ENCODE measurements at places on chromosomes 11 and 22.

GRCh38 chr22:37224757-37225420, 12.6 kb upstream of the SSTR3 start:
- no peak for DNase-seq

DNA sequence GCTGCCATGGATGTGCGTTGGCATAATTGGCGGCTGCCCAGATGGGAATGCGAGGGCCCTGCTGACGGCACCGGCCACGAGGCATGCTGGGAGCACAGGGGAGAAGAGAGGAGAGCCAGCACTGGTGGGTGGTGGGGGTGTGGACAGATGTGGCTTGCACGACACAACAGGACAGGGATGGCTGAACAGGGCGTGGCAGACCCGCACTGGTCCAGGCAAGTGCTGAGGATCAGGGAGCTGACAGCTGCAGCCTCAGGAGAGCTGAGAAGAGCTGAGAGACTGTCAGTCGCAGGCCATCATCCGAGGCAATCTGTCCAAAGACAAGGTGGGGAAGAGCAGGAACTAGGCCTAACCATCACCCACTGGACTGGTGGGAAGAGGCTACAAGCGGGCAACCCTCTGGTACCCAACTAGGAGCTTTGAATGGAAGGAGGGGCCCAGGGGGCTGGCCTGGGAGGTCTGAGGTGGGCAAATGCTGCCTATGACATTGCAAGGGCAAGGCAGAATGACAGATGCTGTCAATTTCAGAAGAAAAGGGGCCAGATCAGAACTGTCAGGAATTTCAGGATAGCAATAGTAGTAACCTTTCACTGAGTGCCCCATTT, 2.4 kb downstream of the GNB1L start:
- no peak for DNase-seq

DNA sequence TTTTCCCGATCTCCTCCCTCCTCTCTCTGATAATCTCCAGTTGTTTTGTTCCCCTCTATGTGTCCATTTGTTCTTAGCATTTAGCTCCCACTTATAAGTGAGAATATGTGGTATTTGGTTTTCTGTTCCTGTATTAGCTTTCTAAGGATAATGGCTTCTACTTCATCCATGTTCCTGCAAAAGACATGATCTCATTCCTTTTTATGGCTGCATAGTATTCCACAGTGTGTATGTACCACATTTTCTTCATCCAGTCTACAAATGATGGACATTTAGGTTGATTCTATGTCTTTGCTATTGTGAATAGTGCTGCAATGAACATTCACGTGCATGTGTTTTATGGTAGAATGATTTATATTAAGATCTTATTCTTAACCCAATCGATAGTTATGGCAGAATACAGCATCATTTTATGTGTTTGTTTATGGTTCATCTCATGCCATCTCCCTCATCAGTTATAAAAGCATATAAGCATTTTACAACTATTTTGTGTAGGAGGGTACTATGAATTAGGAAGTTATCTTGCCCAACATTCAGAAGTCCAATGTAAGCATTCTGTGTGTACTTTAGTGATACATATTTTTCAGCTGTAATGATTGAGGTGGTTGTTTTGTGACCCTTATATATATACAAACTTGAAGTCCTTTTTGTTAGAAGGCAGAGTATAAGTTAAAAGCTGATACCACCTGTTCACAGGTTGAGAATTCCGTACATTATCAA, 3.2 kb downstream of the MS4A3 start:
- no peak for DNase-seq

GRCh38 chr11:120613264-120614226, 102.0 kb downstream of the GRIK4 start:
- no peak for DNase-seq

DNA sequence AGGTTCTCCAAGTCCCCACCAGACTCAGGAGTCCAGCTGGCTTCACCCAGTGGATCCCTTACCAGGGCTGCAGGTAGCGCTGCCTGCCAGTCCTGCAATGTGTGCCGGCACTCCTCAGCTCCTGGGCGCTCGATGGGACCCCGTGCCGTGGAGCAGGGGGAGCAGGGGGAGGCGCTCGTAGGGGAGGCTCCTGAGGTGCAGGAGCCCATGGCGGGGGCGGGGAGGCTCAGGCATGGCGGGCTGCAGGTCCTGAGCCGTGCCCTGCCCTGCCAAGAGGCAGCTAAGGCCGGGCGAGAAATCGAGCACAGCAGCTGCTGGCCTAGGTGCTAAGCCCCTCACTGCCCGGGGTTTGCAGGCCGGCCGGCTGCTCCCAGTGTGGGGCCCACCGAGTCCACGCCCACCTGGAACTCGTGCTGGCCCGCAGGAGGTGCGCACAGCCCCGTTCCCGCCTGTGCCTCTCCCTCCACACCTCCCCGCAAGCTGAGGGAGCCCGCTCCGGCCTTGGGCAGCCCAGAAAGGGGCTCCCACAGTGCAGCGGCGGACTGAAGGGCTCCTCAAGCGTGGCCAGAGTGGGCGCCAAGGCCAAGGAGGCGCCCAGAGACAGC, 792.9 kb upstream of the CCDC179 start:
- DNase-seq, result no peak

GRCh38 chr11:396511-396947, 2.5 kb downstream of the PKP3 start:
- no peak for DNase-seq
